ENCODE measurements at places on chromosomes 4 and X.

DNA sequence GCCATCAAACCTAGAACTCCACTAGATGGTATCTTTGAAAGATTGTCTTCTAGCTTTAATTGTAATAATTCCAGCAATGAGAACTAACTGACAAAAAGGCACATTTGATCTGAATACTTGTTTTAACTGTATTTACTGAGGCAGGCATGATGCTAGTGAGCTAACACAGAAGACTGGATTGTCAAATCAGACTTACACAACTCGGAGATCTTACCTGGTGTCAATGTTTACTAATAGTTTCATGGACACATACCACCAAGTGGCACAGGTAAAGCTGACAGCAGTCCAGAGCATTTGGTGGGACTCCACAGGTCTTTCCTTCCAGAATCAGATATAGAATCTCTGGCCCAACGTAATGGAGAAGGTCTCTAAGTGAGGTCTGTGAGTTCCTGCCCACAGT is 229.9 kb upstream of the BOD1L1 start:
- no peak for DNase-seq

DNA sequence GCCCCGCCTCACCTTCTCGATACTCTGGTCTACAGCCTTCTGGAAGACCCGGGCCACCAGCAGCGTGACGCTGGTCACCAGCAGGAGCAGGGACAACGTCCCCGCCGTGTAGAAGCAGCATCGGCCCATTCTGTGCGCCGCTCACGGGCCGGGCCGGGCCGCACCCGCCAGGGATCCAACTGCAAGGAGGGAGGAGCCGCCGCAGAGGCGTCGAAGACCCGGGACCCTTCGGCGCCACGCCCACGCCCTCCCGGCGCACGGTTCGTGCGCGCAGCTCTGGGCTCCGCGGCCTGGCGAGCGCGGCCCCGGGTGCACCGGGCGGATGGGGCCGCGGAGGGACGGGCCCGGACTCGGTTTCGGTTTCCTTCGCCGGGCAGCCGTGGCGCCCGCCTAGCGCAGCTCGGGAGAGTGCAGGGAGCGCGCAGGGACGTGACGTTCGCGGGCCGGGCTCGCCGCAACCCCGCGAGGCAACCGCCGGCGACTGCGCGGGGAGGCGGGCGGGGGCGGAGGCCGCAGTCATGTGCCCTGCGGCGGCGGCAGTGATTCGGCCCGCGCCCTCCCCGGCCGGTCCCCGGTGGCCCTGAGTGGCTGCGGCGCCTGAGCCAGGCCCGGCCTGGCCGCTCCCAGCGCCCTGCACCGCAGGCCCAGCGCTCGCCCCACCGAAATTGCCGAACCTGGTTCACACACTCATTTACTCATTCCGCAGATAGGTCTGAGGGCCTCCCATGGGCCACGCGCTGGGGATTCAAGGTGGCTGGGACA is at the start of gene SCARB2:
Gene SCARB2 (minus strand): TSS at position 410 of the 762 bp plus-strand sequence. CDS start 281 bp downstream, at position 129.
- DNase-seq, result peak; percentile 83

GRCh38 chr4:144480068-144480467 is 165.9 kb upstream of the HHIP start:
- DNase-seq, result no peak

DNA sequence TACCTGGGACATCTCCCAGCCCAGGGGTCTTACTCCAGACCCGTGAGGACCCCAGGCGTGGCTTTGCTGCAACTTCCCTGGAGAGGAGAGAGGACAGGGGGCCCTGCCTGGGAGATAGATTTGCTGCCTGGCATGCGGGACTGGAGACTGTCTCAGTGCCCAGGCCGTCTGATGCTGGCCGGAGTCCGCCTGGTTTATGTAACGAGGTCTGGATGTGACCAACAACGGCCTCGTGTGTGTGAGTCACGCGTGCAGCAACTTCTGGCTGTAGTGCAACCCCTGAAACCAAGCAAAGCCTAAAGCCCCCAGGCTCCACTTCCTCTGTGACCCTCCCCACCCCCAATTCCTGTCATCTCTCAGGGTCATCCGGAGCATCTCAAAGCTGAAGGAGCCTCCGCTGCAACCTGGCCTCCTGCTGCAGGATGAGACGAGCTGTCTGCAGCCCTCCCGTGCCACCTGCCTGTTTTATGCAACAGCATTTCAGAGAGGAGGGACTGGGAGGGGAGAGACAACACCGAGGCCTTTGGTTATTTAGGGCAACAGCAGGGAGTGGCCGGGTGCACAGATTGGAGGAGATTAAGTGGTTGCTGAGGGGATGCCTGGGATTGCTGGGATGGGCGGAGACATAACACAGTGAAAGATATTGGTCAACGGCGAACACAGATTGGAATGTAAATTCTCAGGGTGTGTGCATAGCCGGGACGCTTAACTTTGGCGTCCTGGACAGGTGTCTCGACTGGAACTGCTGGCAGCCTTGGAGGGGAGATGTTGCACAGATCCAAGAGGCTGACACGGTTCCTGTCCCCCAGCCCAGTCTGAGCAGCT is 16.0 kb downstream of the XG start:
- DNase-seq, result peak; percentile 53

GRCh38 chr4:19382993-19383756 is 868.5 kb upstream of the SLIT2 start:
- DNase-seq, result no peak

- DNase-seq, result no peak
Measured at GRCh38 chr4:81631958-81632441, 160.3 kb upstream of the RASGEF1B start.

DNA sequence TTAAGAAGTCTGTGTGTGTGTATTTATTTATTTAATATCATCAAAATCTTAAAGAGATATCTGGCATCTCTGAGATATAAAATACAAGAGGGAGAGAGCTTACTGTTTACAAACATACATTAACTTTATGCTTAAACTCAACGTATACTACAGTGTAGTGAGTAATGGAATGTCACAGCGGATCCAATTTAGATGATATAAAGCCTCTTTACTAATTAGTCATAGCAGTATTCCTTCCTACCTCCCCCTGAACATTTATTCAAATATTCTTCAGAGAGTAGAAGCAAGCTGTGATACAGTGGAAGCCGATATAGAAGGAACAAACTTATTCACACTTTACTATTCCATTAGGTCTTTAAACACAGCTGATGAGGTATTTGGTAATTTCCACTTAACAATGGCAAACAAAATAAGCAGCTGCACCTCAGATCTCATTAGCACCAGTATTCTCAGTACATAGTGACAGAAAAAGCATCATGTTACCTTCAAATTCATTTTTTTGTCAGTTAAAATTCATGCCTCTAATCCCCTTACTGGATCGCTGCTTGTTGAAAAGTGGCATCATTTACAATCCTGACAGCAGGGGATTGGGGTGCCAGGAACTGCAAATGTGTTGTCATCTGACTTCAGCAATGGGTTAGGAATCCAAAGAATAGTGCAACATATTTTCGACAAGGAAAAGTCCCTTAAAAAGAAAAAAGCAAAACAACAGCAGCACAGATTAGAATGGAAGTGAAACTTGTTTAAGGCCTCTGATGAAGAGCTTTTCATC is 658.7 kb upstream of the EPHA5 start:
- DNase-seq, result no peak

DNA sequence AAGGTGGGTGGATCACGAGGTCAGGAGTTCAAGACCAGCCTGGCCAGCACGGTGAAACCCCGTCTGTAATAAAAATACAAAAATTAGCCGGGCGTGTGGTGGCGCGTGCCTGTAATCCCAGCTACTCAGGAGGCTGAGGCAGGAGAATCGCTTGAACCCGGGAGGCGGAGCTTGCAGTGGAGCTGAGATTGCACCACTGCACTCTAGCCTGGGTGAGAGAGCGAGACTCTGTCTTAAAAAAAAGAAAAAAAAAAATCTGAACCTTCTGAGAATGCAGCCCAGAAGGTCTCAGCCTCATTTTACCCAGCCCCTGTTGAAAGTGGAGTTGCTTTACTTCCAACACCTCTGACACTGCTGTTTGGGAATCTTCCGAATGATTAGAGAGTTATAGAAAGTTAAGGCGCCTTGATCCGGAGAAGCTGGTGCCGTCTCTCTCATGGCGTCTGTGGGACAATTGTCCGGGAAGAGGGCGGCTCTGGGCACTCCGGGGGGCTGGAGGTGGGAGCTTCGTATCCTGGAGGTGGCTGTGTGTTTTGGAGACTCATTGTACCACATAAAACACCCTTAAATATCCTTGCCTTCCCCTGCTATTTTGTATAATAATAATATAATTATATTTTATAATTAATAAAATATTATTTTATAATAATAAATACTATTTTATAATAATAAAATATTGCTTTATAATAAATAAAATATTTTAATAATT is 92.7 kb upstream of the PPP2R3B start:
- DNase-seq, result no peak

- DNase-seq, result no peak
Measured at GRCh38 chrX:2709556-2709955, 18.5 kb downstream of the CD99 start.

DNA sequence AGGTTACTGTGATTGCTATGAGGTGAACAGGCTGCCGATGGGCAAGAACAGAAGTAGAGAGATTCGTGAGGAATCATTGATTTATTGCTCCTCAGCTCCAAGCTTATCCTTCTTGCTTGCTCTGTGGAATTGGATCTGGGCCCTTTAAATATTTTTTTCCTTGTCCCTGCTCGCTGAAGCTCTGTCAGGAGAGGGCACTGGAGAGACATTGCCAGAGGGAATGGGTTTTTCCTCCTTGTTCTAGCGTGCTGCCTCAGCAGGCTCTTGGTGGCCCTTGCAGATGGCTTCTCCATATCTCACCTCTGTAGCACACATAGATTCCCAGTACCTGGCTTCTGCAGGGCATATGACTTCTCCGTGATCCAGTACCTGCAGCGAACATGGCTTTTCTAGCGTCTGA is 67.4 kb downstream of the CNGA2 start:
- DNase-seq, result peak; percentile 7

All from NB4 (cell line).